ENCODE measurements at places on chromosomes 11 and 22.

GRCh38 chr11:29200791-29201562 lies 815.9 kb downstream of the KCNA4 start:
- DNase-seq = no peak

GRCh38 chr11:57095417-57095816 lies 86.3 kb upstream of the LRRC55 start:
- no peak for DNase-seq

GRCh38 chr11:17811352-17811751 lies 76.8 kb downstream of the KCNC1 start:
- no peak for DNase-seq

DNA sequence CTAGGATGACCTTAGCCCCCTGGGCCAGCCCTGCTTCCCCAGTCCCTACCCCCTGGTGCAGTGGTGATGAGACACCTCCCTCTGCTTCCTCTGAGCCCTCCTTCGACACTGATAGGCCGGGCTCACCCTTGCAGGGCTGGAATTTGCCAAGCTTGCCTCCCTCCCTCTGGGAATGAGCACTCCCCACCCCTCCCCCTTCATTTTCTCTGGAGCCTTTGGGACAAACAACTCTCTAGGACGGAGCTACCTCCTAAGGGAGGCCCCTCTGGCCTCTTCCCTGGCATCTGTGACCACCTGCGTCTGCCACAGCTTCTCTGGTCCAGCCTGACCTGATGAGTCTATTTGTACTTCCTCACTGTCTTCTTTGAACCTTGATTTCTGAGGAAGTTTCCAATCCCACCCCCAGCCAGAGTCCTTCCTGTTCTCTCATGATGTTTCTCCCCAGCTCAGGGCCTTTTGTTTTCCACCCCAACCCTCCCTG lies 53.3 kb upstream of the ADA2 start:
- no peak for DNase-seq

DNA sequence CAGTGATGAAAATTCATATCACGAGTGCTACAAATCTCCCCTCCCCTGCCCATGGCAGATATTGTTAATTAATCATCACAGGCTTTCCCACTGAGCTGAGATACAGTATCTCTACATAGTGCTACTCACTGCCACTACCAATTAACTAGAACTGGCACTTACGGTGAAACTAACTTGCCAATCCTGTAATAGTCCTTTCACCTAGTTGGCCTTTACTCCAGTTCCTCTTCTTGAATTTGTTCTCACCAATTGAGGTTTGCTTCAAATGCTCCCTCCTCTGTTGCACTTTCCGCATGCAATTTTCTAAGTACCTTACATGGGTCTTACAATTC lies 11.9 kb upstream of the PRRG4 start:
- DNase-seq = no peak

DNA sequence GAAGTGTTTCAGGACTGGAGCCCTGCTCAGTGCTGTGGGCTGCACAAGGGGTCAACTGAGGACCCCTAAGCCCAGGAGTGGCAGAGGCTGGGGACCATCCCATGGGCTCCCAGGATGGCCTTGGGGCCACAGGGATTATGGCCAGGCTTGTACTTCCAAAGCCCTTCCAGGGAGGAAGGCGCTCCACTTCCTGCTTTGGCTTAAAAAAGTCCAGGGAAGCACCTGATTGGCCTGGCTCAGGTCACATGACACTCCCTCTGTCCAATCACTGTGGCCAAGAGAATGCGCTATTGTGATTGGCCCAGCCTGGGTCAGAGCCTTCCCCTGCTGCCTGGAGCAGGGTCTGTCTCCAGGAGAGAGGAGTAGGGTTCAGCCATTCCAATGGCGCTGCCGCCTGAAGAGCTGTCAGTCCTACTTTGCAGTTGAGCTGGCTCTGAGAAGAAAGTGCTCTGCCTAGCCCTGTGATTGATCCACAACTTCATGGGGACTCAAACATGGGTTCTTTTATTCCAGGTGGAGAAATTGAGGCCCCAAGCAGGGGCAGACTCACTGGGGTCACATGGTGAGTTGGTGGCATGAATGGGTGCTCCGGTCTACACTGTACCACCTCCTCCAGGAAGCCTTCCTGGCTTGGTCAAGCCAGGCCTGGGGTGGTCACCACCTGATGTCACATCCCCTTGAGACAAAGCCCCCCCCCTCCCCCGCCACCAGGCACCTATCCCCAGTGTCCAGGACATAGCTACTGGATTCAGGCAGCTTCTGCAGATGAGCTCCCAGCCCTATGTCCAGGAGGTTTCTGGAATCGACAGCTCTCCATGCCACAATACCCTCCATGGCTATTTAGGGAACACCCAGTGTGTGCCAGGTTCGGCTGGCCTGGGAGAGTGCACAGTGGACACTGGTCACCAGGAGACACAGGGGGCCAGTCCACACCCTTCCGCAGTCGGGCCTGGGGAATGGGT lies 48.2 kb downstream of the RTN4R start:
- DNase-seq = no peak

- DNase-seq = no peak
Measured at GRCh38 chr11:15641271-15642045, 526.7 kb downstream of the INSC start.

DNA sequence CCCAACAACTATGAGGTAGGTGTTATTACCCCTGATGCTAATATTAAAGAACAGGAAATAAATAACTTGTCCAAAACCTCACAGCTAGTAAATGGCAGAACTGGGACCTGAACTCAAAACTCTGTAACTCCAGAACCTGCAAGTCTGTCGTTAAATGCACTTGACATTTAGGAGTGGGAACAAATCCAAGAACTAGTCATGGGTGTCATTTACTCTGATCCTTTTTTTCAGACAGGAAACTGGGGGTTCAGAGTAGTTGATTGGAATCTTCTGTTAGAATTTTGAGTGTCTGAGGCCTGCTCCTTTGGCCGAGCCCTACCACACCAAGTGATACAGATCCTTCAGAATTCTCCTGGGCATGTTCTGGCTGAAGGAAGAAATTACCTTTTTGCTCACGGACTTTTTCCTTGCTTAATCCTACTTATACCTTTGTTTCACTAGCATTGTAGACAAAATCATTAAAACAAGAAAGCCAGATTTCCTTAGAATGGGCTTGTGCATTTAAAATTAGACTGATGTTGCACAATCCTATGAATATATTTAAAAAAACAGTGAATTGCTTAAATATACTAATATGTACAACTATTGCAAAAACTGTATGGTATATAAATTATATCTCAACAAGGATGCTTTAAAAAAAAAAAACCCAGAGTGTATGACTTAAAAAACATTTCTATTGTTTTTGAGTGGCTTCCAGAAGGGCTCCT lies 1.4 kb upstream of the YAP1 start:
- no peak for DNase-seq

- DNase-seq = no peak
Measured at GRCh38 chr22:46391486-46392136, 56.1 kb downstream of the TRMU start.

DNA sequence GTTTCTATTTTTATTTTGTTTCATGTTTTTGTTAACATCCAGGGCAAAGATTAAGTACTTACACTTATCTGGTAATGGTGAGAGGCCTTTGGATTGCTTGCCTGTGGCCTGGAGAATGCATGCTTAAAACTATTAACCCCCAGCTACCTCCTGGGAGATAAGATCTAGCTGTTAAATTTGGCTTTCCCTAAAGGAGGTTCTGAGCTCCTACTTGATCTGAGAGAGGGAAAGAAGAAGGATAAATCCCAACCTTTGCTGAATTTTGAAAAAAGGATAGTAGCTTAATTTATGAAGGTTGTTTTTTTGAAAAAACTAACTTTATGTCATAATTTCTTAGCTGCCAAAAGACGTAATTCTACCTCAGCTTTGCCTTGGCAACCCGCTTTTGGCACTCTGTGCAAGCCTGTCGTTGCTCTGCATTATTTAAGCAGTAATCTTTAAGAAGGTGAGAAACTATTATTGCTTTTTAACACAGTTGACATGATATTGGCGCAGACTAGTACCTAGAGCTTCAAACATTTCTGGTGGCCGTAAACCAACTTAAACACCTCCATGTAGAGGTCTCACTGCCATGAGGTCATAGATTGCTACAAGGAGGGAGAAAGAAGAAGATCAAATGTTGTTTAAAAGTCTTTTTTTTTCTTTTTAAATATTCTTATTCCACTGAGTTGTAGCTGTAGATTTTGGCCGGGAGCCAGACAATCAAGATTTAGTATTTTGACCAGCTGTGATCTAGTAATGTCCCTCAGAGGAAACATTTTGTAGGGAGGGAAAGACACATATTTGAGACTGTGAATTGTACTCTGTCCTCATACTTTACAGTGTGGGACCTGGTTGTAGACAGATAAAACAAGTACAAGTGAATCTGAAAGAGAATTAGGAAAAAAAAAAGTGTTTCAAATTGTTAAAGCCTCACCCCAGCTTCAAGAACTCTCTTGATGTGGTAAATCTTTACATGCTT lies 74.4 kb downstream of the WNT11 start:
- DNase-seq = no peak

GRCh38 chr11:48025293-48025983 lies 45.1 kb downstream of the PTPRJ start:
- DNase-seq = no peak

DNA sequence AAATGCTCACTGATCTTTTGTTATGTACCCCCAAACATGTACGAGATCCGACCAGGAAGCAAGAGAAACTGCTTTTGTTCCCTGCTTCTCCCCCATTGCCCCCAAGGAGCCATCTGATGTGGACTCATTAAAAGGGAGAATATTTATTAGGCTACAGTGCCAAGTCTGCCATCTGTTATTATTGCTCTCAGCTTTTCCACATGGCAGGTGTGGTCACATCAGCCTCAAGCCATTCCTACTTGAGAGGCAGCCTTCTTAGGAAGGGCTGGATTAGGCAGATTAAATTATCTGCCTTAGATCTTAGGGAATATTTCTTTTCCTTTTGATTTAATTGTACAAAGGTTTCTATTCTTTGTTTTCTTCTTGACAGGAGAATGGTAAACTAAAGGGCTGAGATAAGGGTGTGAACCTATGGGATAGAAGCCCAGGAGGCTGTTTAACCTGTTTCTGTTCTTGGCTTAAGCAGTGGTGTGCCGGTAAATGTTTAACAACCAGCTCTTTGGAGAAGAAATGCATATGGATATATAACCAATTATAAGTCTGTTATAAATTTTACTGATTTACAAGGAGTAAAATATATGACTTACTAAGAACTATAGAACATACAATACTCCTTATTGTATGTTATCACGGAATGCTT lies 88.8 kb downstream of the PDHX start:
- DNase-seq = no peak

DNA sequence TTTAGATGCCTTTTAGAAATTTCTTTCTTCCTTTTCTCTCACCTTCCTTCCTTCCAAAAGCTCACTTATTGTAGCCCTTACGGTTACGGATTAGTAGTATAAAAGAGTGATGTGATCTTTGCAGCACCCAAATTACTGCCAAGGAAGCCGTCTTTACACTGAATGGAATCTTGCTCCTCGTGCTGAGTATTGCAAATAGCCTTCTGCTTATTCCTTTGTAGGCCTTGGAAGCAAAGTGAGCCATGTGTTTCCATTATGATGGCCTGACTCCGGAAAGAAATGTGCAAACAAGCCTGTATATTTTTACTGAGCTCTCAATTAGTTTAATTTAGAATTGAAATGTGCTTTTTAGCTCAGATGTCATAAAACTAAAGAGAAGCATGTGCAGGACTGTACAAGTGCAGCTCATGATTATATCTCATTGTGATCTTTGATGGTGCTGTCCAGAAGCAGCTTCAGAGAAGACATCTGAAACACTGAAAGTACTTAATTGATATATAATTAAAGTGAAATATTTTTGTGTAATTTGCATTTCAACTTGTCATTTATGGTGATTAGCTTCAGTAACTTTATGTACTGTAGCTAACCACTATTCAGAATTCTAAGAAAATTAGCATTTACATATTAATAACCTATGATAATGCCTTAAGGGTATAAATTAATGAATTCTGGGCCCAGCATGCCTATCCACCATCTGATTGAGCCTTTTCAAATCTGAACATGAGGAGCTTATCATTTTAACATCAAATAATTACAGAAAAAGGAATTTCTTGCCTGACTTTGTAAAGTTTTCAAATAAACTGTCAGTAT lies 129.3 kb downstream of the GRIA4 start:
- no peak for DNase-seq

DNA sequence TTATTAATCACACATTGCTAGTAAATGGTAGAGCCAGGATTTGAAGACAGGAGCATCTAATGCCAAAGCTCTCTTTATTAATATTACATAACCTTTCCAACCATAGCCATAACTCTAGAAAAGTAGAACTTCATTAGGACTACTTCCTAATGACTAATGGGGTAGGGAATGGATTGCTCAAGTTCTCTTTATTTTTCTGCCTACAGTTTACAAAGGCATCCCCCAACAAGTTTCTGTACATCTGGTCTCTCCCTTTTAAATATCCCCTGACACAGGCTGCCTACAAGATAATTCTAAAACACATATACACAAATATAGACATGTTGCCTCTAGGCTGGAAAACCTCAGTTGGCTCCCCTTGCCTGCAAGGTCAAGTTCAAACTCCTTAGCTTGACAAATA lies 534.9 kb downstream of the SOX6 start:
- no peak for DNase-seq

DNA sequence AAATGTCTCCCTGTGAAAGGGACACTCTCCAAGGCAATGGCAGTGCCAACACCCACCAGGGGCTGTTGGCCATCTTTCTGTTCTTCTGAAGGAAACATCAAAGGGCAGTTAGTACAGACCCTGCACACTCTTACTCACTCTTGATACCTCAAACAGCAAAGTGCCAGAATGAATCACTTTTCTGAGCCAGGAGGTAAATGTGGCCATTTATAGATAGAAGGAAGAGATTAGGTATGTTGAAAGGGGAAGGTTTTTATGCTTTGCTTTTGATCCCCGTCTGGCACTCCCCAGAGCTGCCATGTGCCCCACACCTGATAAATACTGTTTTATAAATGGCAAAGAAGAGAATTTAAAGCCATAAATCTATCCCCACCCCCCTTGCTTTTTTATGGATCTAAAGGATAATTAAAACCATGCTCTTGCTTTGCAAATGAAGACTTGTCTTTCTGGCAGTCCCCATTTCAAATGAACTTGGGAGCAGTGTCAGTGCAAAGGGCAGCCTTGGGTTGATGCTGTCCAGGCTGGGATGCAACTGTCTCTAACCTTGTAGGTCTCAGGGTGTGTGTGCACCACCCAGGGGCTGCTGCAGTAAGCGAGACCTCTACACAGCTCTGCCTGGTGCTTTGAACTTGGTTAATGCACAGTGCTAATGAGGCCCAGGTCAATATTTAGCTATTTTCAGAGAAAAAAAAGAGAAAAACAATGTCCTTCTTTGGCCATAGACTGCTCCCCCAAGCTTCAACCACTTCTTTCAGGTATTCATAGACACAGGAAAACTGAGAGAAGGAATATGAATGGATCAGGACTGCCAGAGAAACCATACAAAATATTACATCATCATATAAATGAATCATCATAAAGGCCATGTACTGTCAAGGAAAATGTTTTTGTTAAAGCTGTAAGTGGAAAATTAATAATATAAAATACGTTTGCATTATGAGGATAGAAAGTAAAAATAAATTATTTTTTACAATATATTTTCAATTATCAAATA lies 207.5 kb downstream of the ETS1 start:
- peak; percentile 63 for DNase-seq

All from CD4-positive, alpha-beta T cell treated with Interleukin-6 at 100 ng/mL for 8 hours (primary cell).